ENCODE measurements at places on chromosomes 7 and 10.

DNA sequence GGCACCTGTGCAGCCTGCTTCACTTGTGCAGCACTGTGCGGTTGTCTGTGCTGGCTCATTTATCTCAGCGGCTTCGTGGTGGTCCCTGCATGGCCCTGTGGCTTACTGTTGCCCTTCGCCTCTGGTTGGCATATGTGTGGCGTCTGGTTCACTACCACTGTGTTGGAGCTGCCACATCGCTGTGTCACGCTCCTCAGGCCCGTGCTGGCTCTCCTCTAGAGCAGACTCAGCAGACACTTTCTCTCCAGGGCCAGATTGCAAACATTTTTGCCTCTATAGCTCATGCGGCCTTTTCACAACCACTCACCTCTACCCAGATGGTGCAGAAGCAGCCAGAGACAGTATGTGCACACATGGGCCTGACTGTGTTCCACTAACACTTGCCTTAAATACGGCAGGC is 37.9 kb downstream of the PPP2R2D start:
- H3K4me3 ChIP-seq, result no peak overlapping the region
- no peaks in the 10 kb centered on the region for H3K4me1 ChIP-seq
- no peak for DNase-seq
- H3K27me3 ChIP-seq, result no peaks in the 10 kb centered on the region
- peaks cover 59% of the 10 kb centered on the region for H3K36me3 ChIP-seq
- H3K27ac ChIP-seq, result no peak overlapping the region

- no peak for DNase-seq
- no peaks in the 10 kb centered on the region for H3K4me1 ChIP-seq
- H3K36me3 ChIP-seq, result no peaks in the 10 kb centered on the region
These were observed 85.3 kb downstream of the EGFR start for GRCh38 chr7:55104123-55104522.

DNA sequence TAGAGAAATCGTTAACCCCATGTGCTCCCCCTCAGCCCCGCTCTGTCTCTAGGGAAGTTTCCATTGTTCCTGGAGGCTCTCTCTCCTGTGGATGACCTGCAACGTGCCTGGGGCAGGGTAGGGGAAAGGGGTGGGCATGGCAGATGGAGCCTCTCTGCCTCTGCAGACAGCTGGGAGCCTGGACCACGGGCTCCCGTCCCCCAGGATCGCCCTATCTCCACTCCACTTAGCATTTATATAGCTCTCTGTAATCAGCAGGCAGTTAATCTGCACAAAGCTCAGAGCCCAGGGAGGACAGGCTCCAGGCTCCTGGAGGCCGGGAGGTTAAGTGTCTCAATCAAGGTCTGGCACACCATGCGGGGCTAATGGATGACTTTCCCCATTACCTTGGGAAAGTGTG is 369.7 kb downstream of the PLXNA4 start:
- no peak overlapping the region for H3K4me3 ChIP-seq
- no peaks in the 10 kb centered on the region for H3K4me1 ChIP-seq
- H3K36me3 ChIP-seq, result no peaks in the 10 kb centered on the region
- H3K27me3 ChIP-seq, result no peaks in the 10 kb centered on the region
- DNase-seq, result no peak
- H3K27ac ChIP-seq, result no peak overlapping the region

DNA sequence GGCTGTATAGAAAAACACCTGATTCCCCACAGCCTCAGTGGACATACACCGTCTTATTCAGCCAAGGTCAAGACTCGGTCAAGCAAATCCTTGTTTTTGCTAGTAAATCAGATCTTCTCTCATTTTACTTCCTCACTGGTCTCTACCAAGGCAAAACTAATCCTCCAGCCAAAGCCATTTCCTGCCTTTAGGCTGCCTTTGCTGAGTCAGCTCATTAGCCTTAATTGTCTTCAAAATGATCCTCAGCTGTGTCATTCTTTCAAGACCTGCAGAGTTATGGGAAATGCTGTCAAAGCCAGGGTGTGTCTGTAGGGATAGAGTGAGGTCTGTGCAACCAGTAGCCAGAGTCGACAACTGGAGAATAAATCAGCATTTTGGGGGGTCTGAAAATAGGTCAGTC is 107.2 kb upstream of the FAM180A start:
- DNase-seq, result no peak
- H3K4me1 ChIP-seq, result peaks cover 6% of the 10 kb centered on the region
- H3K4me3 ChIP-seq, result no peak overlapping the region
- peaks cover 3% of the 10 kb centered on the region for H3K27me3 ChIP-seq
- no peaks in the 10 kb centered on the region for H3K36me3 ChIP-seq
- no peak overlapping the region for H3K27ac ChIP-seq

- H3K4me1 ChIP-seq, result no peaks in the 10 kb centered on the region
- no peak overlapping the region for H3K27ac ChIP-seq
- no peaks in the 10 kb centered on the region for H3K36me3 ChIP-seq
These were observed 484.1 kb upstream of the ZMIZ1 start for GRCh38 chr10:78584681-78585080.

DNA sequence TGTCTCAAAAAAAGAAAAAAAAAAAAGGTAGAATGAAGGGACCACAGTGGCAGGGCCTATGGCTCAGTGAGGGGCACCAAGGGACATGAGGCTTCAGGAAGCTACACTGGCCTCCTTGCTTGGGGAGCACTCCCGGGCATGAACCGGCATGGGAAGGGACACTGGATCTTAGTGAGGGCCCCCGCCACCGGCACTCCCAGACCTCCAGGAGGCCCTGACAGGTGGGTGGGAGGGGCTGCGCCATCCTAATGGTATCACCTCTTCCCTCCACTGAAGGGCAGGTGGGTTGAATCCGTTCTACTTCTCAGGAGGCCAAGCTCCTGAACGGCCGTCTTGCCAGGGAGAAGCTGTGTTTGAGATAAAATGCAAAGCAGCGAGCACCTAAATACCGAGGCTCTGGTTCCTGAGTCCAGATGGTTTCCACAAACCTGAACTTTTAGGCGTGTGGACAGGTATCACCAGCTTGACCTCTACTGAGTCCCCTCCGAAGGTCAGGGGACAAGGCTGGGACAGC is 69.8 kb downstream of the C10orf143 start:
- no peaks in the 10 kb centered on the region for H3K4me1 ChIP-seq
- no peak overlapping the region for H3K27ac ChIP-seq
- H3K36me3 ChIP-seq, result no peaks in the 10 kb centered on the region
- no peak for DNase-seq

- DNase-seq, result peak; percentile 60
- peak overlapping the region; percentile 88 for H3K4me3 ChIP-seq
- no peak overlapping the region for H3K27ac ChIP-seq
- no peaks in the 10 kb centered on the region for H3K27me3 ChIP-seq
- H3K36me3 ChIP-seq, result no peaks in the 10 kb centered on the region
- H3K4me1 ChIP-seq, result peaks cover 55% of the 10 kb centered on the region
These were observed 23.6 kb downstream of the ST8SIA6 start for GRCh38 chr10:17430647-17431355.

DNA sequence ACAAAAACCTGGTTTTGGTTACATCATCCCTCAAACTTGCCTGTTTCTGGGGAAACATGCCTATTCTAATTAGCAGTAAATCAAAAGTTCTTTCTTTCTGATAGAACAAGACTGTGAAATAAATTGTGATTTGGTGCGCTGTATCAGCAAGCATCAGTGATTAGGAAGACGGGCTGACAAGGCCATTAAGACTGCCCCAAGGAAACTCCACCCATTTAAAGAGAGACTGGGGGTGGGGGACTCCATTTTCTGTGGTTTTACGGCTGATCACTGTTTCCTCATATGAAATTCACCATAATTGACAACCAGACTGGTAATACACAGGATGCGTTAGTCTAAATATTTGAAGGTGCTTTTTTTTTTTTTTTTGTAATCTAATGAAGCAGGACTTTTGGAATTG is 68.7 kb downstream of the MBL2 start:
- no peak overlapping the region for H3K27ac ChIP-seq
- DNase-seq, result no peak
- no peaks in the 10 kb centered on the region for H3K27me3 ChIP-seq
- H3K4me3 ChIP-seq, result no peak overlapping the region
- no peaks in the 10 kb centered on the region for H3K36me3 ChIP-seq

DNA sequence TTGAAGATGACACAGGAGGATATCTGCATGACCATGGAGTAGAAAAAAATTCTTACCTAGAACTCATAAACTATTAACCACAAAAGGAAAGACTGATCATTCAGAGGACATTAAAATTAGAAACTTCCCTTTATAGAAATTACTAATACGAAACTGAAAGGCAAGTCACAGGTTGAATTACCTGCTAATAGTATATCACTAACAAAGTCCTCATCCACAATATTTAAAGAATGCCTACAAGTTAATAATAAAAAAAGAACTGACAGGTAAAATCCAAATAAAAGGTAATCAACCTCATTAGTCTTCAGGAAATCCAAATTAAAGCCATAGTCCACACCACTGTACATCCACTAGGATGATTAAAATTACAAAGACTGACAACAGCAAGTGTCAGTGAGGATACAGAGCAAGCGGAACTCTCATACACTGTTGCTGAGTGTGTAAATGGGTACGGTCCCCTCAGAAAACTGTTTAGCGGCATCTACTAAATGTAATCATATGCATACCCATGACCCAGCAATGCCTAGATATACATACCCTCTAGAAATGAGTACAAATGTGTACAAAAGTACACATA is 71.2 kb downstream of the ARHGAP21 start:
- no peak overlapping the region for H3K4me3 ChIP-seq
- H3K27ac ChIP-seq, result no peak overlapping the region
- H3K27me3 ChIP-seq, result no peaks in the 10 kb centered on the region
- no peak for DNase-seq
- H3K36me3 ChIP-seq, result no peaks in the 10 kb centered on the region
- no peaks in the 10 kb centered on the region for H3K4me1 ChIP-seq

DNA sequence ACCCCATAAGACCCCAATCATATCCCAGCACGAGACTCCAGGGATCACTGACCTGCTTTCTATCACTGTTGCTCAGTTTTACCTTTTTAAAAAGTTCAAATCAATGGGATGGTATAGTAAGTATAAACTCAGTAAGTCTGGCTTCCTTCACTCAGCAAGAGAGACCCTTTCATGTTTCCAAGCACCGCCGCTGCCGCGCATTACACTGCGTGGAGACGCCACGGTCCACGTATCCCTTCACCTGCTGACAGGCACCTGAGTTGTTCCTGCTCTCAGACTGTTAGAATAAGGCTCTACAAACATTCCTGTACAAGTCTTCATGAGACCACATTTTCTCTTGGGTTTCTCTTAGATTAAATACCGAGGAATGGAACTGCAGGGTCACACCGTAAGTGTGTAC is 28.3 kb downstream of the MAD1L1 start:
- H3K36me3 ChIP-seq, result peaks cover 17% of the 10 kb centered on the region
- no peak for DNase-seq
- no peak overlapping the region for H3K4me3 ChIP-seq
- H3K27me3 ChIP-seq, result no peaks in the 10 kb centered on the region
- no peaks in the 10 kb centered on the region for H3K4me1 ChIP-seq
- no peak overlapping the region for H3K27ac ChIP-seq

DNA sequence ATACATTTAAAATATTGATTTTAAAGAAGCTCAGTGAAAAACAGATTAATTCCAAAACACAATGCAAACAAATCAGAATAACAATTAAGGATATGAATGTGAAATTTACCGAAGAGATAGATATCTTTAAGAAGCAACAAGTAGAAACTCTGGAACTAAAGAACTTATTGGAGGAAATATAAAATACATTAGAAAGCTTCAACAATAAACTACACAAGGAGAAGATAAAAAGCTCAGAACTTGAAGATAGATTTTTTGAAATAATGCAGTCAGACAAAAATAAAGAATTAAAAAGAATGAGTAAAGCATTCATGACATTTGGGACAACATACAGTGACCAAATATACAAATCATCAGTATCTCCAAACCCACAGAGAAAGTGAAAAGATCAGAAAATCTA is 43.2 kb downstream of the HIBADH start:
- no peak for DNase-seq
- peaks cover 14% of the 10 kb centered on the region for H3K36me3 ChIP-seq
- H3K4me3 ChIP-seq, result no peak overlapping the region
- no peaks in the 10 kb centered on the region for H3K4me1 ChIP-seq

DNA sequence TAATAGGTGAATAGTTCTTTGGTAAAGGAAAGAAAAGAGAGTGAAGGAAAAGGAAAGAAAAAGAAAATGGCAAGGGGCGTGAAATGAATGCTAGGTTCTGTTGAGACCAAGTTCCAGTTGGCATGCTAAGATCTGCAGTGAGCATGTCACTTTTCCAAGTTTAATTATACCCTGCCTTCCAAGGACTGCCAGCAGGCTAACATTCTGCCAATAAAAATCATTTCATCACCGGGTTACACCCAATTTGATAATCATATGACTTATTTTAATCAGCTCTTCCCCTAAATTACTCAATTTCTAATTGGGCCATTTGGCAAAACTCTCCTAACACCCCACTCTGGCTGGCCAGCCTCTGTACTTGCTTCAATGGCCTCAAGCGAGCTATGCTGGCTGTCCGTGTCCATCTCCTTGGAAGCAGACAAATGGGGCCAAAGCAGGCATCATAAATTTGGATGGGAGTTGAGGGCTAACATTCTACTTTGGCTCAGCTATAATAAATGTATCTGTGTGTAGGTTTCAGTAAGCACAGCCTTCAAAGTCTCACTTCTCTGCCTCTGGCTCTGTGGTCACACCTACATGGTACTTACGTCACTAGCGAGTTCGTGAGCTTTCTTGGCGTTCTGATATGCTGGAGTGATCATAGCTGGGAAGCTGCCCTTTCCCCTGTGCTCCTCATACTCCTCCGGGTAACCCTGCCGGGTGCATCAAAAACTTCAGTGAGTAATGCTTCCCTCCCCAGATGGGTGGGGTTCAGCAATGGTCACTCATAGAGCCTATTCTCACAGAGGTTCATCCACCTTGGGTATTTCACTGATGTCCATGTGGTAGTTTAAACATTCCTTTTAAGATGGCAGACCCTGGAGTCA is 17.3 kb downstream of the NRAP start:
- H3K4me1 ChIP-seq, result no peaks in the 10 kb centered on the region
- H3K27me3 ChIP-seq, result peaks cover 5% of the 10 kb centered on the region
- no peak overlapping the region for H3K4me3 ChIP-seq
- DNase-seq, result no peak
- no peak overlapping the region for H3K27ac ChIP-seq

GRCh38 chr10:36802490-36803153 is 322.8 kb upstream of the ANKRD30A start:
- H3K4me3 ChIP-seq, result no peak overlapping the region
- H3K27me3 ChIP-seq, result no peaks in the 10 kb centered on the region
- no peaks in the 10 kb centered on the region for H3K36me3 ChIP-seq
- no peak overlapping the region for H3K27ac ChIP-seq

- no peaks in the 10 kb centered on the region for H3K27me3 ChIP-seq
- no peak for DNase-seq
- no peaks in the 10 kb centered on the region for H3K4me1 ChIP-seq
- H3K4me3 ChIP-seq, result no peak overlapping the region
- no peaks in the 10 kb centered on the region for H3K36me3 ChIP-seq
- H3K27ac ChIP-seq, result no peak overlapping the region
These were observed 335.4 kb downstream of the PARD3 start for GRCh38 chr10:34479520-34480179.

- peaks cover 17% of the 10 kb centered on the region for H3K27me3 ChIP-seq
- H3K4me3 ChIP-seq, result peak overlapping the region; percentile 83
- no peaks in the 10 kb centered on the region for H3K36me3 ChIP-seq
- DNase-seq, result peak; percentile 38
These were observed 1.3 kb downstream of the CYTH3 start for GRCh38 chr7:6271060-6271658.
